NCI-H1436 (cell line): ENCODE measurements at places on chromosomes 4 and X.
A peak's percentile ranks its signal among the peaks of the same experiment; 100 is the strongest.

GRCh38 chr4:183402771-183403170 lies 41.7 kb upstream of the CDKN2AIP start:
- no peak for DNase-seq

DNA sequence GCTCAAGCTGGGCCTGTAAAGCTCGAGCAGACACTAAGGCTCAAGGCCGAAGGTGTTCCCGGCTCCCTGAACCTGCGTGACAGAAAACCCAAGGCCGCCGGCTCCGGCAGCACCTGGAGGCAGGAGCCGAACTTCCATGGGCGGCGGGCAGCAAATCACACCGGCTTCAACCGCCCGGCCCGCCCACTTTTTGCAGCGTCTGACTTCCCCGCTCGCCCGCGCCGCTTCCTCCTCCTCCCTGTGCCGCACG lies 940 bp upstream of the NSD2 start:
- peak; percentile 76 for DNase-seq

- no peak for DNase-seq
Measured at GRCh38 chrX:41145920-41146608, 60.8 kb downstream of the USP9X start.

- no peak for DNase-seq
Measured at GRCh38 chr4:1575418-1576303, 108.5 kb downstream of the FAM53A start.

GRCh38 chr4:172220679-172221078 lies 407.5 kb downstream of the GALNTL6 start:
- no peak for DNase-seq

GRCh38 chrX:78643874-78644273 lies 15.3 kb downstream of the RTL3 start:
- DNase-seq = no peak

DNA sequence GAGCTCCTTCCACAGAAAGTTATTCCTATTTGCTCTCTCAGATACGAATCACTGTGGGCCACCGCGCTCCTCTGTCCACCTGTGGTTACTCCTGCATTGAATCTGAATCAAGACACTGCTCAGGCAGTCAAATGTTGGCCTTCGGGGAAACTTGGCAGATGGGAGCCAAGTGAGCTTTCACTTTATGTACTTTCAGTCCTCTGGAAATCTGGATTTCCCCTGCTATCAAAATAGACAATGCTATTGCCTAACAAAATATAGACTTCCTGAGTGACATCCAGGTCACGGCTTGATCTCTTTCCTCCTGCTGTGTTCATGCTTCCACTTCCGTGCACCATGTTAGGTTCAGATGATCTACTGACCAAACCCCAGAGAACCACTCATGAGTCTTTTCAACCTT lies 43.8 kb downstream of the FHL1 start:
- no peak for DNase-seq

- no peak for DNase-seq
Measured at GRCh38 chrX:8748855-8749254, 16.9 kb upstream of the ANOS1 start.

GRCh38 chrX:68719904-68720614 lies 72.6 kb downstream of the STARD8 start:
- no peak for DNase-seq

GRCh38 chr4:172356016-172356415 lies 542.8 kb downstream of the GALNTL6 start:
- no peak for DNase-seq

- no peak for DNase-seq
Measured at GRCh38 chr4:20570981-20571715, 129.1 kb upstream of the PACRGL start.

- no peak for DNase-seq
Measured at GRCh38 chr4:110137829-110138228, 60.6 kb downstream of the ELOVL6 start.

DNA sequence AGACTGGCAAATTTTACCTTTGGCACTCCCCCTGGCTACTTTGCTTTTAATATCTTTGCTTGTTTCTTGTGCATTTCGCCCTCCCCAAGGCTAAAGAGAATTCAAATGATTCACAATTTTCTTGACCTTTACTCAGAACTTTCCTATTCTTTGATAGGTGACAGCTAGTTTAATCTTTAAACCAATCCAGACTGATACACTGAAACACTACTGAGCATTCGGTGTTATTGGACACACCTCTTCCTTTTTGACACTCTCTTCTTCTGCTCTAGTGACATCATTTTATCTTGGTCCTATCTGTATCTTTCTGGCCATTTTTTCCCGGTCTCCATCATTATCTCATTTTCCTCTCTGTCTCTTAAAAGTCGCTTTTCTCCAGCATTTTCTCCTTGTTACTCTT lies 103.1 kb downstream of the IL1RAPL2 start:
- no peak for DNase-seq

DNA sequence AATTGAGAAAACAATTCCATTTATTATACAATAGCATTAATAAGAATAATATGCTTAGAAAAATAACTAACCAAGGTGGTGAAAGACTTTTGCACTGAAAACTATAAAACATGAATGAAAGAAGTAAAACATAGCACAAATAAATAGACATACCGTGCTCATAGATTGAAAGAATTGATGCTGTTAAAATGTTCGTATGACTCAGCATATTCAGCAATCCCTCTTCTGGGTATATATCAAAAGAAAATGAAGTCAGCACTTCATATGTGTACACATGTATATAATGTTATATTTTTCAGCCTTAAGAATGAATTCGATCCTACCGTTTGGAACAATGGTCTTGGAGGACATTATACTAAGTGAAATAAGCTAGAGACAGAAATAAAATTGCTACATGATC lies 716.3 kb downstream of the GLUD2 start:
- no peak for DNase-seq

- DNase-seq = no peak
Measured at GRCh38 chr4:111562826-111563225, 582.4 kb upstream of the FAM241A start.

- no peak for DNase-seq
Measured at GRCh38 chr4:16508968-16509367, 282.7 kb upstream of the TAPT1 start.

GRCh38 chr4:94484818-94485217 lies 33.1 kb downstream of the PDLIM5 start:
- DNase-seq = no peak

GRCh38 chr4:174358829-174359228 lies 75.1 kb downstream of the CEP44 start:
- no peak for DNase-seq

GRCh38 chr4:48227662-48228061 lies 42.0 kb downstream of the TEC start:
- no peak for DNase-seq

DNA sequence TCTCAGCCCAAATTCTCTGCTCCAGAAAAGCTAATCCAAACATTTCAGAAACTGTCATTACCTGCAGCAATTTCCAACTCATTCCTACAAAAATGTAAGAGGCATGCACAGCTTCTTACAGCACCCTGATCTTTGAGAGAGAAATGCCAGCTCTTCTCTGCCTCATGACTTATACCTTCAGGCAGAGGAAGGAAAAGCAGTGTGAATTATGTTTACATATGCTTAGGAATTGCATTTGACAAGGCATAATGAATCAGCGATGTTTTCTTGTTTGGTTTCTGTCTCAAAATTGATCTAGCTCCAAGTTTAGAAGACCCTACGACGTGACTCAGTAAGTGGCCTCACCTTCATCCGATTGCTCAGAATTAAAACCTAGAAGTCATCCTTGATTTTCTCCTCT lies 21.8 kb upstream of the AGA start:
- DNase-seq = no peak

- DNase-seq = no peak
Measured at GRCh38 chr4:134787315-134787714, 585.7 kb upstream of the PABPC4L start.

- no peak for DNase-seq
Measured at GRCh38 chr4:106670976-106671375, 302.4 kb upstream of the GIMD1 start.

- no peak for DNase-seq
Measured at GRCh38 chr4:150278206-150278605, 200.0 kb downstream of the DCLK2 start.

DNA sequence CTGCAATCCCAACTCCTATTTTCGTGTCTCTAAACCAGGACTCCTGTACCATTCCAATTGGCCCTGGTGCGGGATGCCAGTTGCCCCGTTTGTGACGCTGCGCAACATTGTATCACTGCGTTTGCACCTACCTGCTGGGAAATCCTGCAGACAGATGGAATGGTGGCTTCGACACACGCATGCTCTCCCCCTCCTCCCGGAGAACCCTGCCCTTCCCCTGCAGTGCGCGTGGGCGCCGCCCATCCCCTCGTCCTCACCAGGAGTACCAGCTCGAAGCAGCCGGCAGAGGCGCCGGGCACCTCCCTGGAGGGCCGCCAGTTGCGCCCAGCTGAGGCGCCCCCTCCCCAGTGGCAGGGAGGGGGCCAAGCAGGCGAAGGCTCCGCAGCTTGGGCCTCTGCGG lies 1.4 kb downstream of the DGKK start:
- DNase-seq = no peak

DNA sequence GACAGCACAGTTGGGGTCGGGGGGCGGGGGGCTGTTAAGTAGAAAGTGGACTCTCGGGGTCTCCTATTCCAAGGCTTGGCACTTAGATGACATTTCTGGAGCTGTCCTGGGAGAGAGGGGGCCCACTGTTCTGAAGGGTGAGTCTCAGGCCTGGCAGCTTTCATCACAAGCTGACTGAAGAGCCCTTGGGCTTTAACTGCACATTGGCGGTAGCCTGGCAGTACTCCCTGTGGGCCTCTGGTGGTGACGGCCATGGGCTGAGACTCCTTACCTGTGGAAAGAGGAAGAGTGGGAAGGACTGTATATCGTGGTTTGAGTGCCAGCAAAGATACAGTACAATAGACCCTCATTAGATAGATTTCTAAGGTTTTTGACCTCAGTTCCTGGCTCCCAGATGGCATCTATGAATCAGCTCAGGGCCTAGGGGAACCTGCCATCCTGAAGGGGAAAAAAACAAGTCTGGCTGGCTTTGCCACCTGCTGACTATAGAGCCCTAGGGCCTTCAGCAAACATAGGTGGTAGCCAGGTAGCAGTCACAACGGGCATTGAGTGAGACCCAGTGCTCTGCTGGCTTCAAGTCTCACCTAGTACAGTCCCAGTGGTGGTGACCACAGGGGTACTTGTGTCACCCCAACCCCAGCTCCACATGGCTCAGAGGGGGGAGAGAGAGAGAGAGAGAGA lies 87.9 kb downstream of the ANKRD17 start:
- no peak for DNase-seq

- no peak for DNase-seq
Measured at GRCh38 chrX:153538424-153538823, 21.0 kb downstream of the ATP2B3 start.
